Trophoblast cell (in vitro differentiated cells and primary cell): ENCODE measurements at places on chromosomes 12 and 14.

DNA sequence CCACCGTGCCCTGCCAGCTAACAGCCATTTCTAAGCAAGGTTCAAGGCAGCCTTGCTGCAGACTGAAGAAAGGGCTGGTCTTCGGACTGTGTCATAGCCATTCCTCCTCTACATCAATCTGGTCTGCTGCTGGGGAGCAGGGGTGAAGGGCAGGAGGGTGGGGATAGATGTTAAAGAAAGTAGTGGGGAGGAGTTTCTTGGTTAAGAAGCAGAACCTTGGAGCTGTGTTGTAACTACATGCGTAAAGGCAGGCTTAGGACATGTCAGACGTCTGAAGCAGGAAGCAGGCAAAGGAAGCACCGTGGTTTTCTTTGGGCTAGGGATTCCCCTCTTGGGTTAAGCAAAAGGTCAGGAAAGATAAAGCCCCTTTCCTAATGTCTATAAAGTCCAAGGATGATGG is 18.1 kb upstream of the NEK9 start:
- no peak for DNase-seq

- DNase-seq: no peak
These were observed 25.4 kb downstream of the DHRS2 start for GRCh38 chr14:23661542-23661941.

DNA sequence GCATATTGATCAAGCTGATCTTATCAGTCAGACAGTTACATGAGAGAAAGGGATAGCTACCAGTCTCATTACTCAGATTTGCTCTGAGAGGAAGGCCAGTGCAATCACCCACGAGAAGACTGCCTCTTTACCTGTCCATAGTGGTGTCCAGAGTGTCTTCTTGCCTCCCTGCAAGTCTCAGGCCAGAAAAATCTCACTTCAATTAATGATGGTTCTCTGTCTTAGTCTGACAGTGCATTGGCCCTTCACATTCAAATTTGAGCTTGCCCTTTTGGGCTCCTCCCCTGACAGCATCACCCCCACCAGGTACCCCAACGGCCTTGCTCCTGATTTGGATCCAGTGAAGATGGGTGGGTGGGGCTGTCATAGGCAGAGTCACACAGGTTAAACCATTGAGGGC is at the start of gene AICDA:
TSS of gene AICDA (minus strand) at position 231 of the 400 bp plus-strand sequence. CDS start at position 139, 92 bp downstream.
- DNase-seq: no peak

- DNase-seq: no peak
These were observed 446.1 kb downstream of the ZFP36L1 start for GRCh38 chr14:68346556-68347343.

GRCh38 chr12:114343585-114344302 is 62.2 kb downstream of the TBX5 start:
- no peak for DNase-seq

GRCh38 chr12:130832561-130833209 is 6.4 kb downstream of the STX2 start:
- peak; percentile 15 for DNase-seq

DNA sequence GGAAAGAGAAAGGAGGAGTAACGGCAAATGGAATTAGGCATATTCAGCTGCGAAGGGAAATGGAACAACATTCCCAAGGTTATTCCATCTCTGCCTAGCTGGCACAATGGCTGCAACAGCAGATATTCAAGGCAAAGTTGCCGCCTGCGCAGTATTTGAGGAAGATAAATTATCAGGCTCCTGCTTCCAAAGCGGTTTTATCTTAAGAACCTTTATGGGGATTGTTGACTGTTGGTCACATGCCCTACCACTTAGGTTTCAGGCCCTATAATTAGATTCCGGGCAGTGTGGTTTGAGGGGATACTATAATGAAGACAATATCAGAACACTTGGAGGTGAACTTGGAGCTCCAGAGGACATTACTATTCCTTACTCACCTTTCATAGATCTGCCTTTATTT is 99.7 kb downstream of the FGD4 start:
- DNase-seq: no peak

- DNase-seq: no peak
These were observed 423 bp downstream of the ALDH6A1 start for GRCh38 chr14:74083784-74084276.

GRCh38 chr14:61884711-61885110 is 122.5 kb downstream of the SNAPC1 start:
- DNase-seq: no peak

DNA sequence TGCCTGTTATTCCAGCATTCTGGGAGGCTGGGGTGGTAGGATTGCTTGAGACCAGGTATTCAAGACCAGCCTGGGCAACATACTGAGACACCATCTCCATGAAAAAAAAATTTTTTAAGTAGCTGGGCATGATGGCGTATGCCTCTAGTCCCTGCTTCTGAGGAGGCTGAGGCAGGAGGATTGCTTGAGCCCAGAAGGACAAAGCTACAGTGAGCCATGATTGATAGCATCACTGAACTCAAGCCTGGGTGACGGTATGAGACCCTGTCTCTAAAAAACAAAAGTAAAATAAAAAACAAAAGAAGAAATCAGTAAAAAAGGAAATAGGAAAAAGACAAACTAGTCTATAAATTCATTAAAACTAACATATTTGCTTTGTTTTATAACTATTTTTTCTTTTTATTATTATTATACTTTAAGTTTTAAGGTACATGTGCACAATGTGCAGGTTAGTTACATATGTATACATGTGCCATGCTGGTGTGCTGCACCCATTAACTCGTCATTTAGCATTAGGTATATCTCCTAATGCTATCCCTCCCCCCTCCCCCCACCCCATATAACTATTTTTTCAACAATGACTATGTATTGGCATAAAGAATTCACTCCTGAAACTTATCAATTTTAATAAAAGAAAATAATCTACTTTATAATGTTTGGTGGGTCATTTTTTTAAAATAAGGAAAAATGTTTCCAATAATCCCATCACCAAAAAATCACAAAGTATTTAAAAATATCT is 15.4 kb upstream of the AP4S1 start:
- no peak for DNase-seq

DNA sequence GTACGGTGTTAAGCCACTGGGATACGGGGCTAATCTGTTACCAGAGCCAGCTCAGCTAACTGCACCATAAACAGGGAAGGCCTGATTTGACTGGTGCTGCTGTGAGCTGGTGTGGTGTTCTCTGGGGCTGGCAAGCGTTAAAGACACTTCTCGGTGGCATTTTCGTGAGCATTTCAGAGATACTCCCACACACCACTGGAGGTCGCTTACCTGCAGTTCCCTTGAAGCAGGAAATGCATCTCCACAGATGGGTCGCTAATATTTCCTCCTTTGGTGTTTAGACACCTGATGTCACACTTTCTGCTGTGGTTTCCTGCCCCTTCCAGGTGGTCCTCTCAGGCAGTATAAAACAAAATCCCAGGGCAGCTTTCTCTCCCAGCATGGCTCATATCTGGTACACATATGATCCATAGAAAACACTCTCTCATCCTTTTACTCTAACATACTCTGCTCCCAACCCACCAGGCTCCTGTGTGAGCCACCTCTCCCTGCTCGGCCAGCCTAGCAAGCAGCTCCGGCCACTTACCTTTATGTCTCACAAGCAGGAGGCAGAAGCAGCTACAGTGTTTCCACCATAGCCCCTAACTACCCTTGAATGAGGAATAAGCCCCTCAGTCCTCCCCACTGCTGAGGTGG is 129.9 kb upstream of the GRIN2B start:
- peak; percentile 13 for DNase-seq

- DNase-seq: no peak
These were observed 37.8 kb upstream of the CRADD start for GRCh38 chr12:93639406-93639805.

GRCh38 chr12:8662593-8662992 is at the start of gene MFAP5:
MFAP5 (minus strand) TSS chr12:8662826; CDS start chr12:8662104, 722 bp downstream.
- peak; percentile 78 for DNase-seq

GRCh38 chr14:91249841-91250616 is 5.5 kb upstream of the GPR68 start:
- no peak for DNase-seq

DNA sequence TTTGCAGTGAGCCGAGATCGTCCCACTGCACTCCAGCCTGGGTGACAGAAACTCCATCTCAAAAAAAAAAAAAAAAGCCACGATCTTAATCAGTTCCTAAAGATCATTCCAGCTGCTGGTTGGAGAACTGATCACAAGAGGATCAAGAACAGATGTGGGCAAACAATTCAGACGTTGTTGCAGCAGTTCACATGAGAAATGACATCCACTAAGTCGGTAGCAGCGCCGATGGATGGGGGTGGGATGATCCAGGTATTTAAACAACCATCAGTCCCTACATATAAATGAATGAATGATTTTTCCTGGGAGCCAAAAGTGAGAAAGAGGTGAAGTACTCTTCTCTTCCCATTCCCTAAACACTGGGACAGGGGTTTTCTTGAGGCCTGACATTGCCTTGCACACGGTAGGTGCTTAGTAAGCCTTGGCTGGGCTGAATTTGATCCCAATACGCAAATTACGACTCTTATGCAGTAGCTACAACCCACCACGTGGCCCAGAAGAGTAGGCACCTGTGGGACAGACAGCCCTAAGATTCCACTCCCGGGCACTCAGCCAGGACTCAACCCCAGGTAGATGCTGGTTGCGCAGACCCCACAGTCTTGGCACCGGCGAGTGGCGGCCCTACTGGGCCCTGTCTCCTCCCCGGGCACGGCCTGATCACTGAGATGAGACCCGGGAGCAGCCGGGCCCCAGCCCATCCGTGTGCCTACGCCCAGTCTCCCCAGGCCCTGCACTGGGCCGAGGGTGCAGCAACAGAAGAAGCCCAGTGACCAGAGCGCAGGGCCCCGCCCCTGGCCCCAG is 565 bp downstream of the SPRYD3 start:
- DNase-seq: no peak

GRCh38 chr12:93006471-93007208 is 77.5 kb upstream of the EEA1 start:
- no peak for DNase-seq

DNA sequence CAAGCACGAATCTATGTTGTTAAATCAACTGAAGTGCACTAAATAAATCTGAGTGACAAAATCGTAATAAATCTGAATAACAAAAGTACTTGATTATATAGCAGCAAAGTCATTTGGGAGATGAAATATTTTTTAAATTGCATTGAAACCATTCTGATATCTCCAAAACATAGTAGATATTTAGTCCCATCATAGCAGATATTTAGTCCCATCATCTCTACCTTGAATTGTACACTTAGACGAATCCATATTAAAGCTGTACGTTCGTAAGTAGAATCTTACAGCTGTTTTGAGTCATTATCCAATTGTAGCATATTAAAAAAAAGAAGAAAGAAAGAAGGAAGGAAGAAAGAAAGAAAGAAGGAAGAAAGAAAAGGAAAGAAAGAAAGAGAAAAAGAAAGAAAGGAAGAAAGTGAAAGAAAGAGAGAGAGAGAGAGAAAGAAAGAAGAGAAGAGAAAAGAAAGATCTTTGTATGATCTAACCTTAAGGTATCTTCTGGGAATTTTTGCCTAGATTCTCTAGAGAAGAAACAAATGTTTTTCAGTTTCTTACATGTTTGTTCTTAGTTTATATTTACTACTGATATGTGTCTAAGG is 2.6 kb downstream of the DCN start:
- DNase-seq: no peak

GRCh38 chr14:79325071-79325470 is 886.2 kb downstream of the DIO2 start:
- DNase-seq: no peak

GRCh38 chr12:56020423-56021184 is at the start of gene IKZF4:
IKZF4 (plus strand) TSS chr12:56021043; CDS start chr12:56021494, 451 bp downstream.
- DNase-seq: no peak

- DNase-seq: no peak
These were observed 38.8 kb downstream of the NTF3 start for GRCh38 chr12:5470703-5471102.

GRCh38 chr12:89353823-89354611 is 1.7 kb upstream of the DUSP6 start:
- peak; percentile 66 for DNase-seq

DNA sequence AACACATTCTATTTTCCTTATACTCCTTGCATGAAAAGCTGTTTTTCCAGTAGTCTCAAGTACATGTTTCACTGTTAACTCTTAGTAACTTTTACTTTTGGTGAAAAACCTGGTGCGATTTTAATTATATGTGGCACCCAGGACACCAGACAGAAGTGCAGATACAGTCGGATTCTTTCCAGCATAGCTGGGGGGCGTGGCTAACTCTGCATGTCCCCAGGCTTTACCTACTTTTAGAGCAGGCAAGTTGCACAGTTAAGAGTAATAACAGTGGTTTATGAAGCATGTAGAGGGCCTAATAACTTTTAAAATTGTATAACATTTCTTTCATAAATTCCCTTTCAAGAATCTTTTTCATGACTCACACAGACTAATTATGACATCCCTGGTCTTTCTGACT is 70.7 kb downstream of the HSD17B6 start:
- DNase-seq: peak; percentile 33

DNA sequence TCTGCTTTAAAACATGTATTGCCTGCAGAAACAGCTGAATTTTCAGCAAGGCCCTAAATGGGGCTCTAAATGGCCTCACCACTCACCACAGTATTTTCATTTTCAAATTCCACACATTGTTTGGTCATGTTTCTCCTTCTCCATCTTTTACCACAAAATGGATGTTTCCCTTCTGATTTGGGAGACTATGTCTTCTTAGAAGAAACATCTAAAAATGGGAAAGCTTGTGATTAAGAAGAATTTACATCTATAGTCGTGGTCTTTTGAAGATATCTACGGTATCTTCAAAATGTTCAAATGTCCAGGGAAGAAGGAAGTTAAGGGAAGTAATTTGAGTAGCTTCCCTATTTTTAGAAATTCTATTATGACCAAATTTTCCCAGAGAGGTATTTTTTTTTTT is 20.7 kb upstream of the TUBA1C start:
- DNase-seq: no peak

- DNase-seq: no peak
These were observed 82.3 kb upstream of the CDKN3 start for GRCh38 chr14:54314365-54315104.

DNA sequence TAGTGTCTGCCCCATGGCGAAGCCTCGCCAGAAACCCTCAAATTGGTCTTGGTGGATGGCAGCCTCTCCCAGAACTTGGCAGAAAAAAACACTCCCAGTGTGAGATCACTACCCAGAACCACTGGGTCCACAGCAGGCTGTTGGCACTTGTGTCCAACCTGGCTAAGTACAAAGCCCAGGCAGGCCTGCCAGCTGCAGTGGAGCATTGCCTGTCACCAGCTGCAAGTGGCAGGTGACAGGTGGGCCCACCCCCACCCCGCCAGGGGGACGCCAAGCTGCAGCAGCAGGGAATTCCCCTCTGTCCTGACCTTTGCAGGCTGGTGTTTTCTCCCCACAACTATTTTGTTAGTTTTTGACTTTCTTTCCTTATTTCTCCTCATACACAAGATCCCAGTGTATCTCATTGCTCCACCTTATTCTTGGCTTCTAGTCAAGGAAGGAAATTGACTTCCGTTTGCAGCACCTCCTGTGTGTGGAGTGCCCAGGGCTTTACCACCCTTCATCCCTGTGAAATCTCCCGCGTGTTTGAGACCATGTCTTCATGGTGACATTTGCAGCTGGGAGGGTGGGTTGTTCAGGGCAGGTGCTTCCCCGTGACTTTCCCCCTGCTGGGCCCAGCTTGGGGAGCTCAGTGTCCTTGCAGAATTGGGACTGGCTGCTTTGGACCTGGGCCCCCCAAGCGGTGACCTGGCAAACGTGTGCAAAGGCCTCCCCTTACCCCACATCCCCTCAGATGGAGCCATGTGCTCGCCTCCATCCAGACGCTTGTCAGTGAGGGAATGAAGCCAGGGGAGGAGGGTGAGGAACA is 73.8 kb upstream of the RIN3 start:
- DNase-seq: no peak
